ENCODE measurements at places on chromosomes 4 and X.

- DNase-seq: no peak
Observed at GRCh38 chr4:74754218-74754617, 40.1 kb downstream of the BTC start.

DNA sequence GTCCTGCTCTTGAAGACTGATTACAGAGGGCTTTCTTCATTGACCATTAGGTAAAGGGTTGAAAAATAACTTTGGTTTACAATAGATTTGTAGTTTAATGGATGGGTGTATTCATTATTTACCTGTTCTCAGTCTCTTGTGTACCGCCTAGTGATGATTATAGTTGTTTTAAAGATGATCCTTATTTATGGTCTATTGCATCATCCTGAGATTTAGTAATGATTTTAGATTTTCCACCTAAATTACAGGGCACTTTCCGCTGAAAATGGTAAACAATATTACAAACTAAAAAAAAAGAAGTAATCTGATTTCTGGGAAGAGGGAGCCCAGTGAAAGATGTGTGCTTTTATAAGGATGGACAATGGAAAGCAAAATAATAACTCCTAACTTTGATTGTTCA is 78.4 kb upstream of the TMEM33 start:
- DNase-seq: no peak

- no peak for DNase-seq
Observed at GRCh38 chr4:76476571-76476970, 41.5 kb downstream of the SHROOM3 start.

DNA sequence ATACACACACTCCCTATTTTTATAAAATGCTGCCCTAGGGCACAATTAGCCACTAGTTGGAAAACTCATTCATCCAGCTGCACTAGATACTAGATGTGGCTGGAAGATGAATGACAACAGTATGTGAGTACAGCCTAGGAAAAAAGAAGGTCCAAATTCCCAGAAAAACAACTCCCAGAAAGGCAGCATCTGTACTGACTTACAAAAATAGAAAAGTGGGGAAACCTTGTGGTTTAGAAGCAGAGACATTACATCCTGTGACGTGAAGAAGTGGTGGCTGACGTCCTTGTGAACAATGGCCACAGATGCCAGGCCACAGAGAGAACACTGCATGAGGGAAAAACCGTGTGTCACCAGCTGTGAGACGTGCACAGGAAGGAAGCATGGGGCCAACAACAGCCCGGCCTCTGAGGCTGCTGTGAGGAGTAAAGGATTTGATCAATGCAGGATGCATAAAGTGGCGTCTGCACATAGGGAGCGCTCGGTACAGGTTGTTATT is 81.2 kb downstream of the SPRY1 start:
- peak; percentile 22 for DNase-seq

- no peak for DNase-seq
Observed at GRCh38 chr4:98794565-98795205, 134.2 kb downstream of the EIF4E start.

DNA sequence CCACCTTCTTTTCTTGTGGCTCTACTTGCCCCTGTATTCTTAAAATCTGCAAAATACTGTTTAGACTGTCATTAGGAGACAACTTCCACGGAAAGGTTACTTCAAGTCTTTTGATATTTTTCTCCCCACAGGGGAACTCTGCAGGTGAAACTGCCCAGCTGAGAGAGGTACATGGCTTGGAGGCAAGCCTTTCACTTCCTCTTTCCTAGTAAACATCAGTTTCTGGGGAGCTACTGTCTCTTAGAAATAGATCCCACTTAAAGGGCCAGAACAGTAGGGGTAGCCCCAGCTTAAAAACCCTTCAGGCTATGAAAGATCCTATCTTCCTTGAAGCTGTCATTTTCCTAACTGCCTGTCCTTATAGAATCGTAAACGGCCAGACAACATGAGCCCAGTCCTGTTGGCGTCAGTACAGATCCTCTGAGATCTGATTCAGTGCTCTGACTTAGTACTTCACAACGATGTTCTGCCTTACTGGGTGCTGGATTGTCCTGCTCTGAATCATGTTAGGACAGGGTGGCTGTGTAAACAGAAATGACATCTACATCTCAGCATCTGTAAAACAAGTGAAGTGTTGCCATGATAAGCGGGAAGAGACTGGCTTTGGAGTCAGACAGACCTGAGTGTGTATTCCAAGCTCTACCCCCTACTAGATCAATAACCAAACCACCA is 102.1 kb downstream of the ITIH6 start:
- DNase-seq: no peak

- no peak for DNase-seq
Observed at GRCh38 chr4:16705341-16705740, 193.1 kb downstream of the LDB2 start.

- no peak for DNase-seq
Observed at GRCh38 chrX:9844936-9845577, 58.8 kb downstream of the SHROOM2 start.

GRCh38 chrX:29471829-29472228 is 743.5 kb upstream of the MAGEB2 start:
- no peak for DNase-seq

DNA sequence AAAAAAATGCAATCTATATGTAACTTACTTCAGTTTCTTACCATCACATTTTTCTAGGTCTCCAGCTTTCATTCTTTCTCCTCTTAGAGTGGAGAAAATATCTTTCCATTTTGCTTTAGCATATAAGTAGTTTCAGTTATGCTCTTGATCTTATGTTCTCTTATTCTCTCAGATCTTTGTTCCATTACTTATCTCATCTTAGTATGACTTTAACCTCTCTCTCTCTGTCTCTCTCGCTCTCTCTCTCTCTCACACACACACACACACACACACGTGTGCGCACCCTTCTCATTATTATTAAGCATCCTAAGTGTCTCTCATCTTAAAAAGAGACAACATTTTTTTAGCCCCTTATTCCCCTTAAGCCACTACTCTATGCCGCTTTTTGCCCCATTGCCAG is 92.8 kb downstream of the FAAH2 start:
- no peak for DNase-seq

DNA sequence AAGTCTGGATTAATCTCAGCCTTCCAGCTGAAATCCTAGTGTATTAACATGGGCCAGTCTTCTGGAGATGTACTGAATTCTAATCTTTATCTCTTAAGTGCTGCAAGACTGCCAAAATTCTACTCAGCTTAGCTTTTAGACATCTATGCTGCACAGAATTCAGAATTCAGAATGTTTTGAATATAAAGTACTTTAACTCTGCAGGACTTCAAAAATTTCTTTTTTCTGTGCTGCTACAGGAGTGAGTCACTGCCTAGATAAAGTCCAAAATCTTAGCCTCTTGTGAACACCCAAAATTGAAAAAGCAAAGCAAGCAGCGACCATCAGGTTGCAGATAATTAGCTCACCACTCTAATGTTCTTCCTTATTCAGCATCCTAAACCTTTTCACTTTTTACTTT is 1092.6 kb upstream of the PCDH10 start:
- no peak for DNase-seq

DNA sequence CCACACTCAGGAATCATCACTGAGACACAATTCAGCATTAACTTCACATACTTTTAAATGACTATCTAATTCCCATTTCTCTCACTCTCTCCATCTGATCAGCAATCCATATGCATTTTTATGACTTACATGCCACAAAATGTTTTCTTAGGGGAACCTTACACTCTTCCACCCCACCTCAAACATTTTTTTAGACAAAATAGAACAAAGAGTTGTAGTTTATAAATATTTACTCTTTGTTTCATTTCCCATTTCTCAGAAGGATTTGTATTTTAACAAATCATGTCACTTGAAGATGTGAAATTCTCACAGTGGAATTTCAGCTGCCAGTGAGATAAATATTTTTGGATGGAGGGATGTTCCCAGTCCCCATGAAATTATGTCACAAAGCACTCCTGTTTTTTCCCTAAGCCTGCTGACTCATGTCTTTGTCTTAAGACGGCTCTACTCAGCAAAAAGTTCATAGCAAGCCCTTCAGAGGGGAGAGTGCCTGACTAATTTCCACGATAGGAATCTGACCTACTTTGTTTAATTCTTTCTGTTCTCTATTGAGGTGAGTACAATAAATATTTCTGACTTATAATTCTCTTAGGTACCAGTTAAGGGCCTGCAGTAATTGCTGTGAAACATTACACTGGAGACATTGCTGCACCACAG is 257.7 kb downstream of the THOC2 start:
- DNase-seq: no peak

- DNase-seq: no peak
Observed at GRCh38 chr4:101339332-101339731, 8.0 kb downstream of the PPP3CA start.

- peak; percentile 39 for DNase-seq
Observed at GRCh38 chr4:8468746-8469535, 28.4 kb downstream of the TRMT44 start.

- no peak for DNase-seq
Observed at GRCh38 chr4:180790471-180790870, 1452.7 kb upstream of the TENM3 start.

- DNase-seq: no peak
Observed at GRCh38 chrX:121570072-121570841, 522.8 kb downstream of the GLUD2 start.

GRCh38 chr4:10639100-10639499 is 45.5 kb downstream of the CLNK start:
- no peak for DNase-seq

GRCh38 chr4:179415037-179415846 is 1973.0 kb upstream of the AGA start:
- DNase-seq: no peak

GRCh38 chrX:153592091-153592833 is 6.7 kb downstream of the CCNQ start:
- no peak for DNase-seq

- no peak for DNase-seq
Observed at GRCh38 chr4:165724786-165725185, 148.3 kb upstream of the TLL1 start.

DNA sequence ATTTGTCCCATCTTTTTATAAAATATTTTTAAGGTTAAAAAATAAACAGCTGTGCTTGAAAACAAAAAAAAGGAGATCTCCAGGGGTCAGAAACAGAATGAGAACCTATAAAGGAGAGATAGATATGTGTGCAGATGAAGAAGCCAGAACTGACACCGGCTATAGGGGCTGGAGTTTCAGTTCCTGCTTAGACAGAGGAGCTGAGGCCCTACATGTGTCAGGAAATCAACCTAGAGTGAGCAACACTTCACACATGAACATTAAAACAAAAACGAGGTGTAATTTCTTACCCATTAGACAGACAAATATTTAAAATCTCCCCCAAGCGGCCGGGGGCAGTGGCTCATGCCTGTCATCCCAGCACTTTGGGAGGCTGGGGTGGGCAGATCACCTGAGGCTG is 17.8 kb upstream of the HUWE1 start:
- no peak for DNase-seq

DNA sequence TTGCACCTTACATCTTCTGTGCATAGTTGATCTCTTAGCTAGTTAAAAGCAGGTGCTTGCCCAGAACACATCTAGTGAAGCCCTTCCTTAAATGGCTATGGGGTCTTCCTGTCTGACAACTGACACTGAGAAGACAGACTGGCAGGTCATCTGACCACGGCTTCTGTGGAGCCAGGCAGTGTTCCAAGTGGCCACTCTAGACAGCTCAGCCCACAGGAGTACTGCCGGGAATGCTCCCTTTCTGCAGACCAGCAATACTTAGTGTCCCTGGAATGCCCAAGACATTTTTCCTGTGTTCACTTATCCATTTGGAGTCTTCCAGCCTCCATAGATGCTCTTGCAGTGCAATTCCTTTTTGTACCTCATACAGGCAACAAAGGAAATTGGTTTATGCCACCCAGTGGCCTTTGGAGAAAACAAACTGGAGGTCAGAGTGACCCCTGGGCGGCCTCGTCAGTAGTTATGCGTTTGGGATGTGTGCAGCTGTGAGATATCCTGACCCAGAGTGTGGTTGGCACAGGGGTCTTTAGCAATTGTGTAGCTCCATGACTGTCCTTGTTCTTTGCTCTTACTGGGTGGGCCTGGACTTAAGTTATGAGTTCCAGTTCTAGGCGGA is 335.5 kb downstream of the ARHGAP10 start:
- DNase-seq: no peak

DNA sequence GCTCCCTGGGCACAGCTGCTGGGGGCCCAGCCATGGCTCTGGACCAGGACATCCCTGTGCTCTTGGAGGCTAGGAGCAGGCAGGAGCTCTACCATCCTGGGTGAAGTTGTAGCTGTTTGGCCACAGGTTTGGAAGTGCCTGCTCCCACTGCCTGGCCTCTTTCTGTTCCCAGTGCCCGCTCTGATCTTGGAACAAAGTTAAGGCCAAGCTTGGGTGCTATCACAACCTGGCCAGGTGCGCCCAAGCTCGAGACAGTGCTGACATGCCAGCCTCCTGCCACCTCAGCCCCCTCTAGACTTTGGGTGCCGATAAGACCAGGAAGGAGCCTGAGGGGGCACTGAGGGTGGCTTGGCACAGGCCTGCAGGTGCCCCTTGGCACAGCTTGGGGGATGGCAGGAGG is 686.1 kb upstream of the AADAT start:
- DNase-seq: no peak

DNA sequence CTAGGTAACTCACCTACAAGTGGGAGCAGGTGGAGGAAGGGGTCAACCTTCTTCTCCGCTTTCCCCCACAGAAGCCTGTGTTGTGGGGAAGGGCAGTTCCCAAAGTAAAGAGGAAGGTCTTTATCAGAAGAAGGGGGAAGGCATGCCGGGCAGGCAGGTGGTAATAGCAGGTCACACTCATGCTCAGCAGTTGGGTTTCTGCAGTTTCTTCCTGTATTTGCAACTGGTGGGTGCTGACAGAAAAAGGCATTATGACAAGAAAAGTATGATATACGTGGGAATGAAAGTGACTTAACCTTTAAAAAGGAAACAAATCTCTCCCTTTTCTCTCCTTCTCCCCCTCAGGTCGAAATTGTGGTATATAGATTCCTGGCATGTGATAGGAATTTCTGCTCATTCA is 3.7 kb downstream of the MTMR1 start:
- no peak for DNase-seq

DNA sequence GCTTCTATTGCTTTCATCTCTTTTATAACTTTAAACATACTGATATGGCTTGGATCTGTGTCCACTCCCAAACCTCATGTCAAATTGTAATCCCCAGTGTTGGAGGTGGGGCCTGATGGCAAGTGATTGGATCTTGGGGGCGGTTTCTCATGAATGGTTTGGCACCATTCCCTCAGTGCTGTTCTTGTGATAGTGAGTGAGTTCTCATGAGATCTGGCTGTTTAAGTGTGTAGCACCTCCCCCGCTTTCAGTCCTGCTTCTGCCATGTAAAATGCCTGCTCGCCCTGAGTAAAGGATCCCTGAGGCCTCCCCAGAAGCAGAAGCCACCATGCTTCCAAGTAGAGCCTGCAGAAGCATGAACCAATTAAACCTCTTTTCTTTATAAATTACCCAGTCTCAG is 17.7 kb downstream of the MND1 start:
- no peak for DNase-seq

DNA sequence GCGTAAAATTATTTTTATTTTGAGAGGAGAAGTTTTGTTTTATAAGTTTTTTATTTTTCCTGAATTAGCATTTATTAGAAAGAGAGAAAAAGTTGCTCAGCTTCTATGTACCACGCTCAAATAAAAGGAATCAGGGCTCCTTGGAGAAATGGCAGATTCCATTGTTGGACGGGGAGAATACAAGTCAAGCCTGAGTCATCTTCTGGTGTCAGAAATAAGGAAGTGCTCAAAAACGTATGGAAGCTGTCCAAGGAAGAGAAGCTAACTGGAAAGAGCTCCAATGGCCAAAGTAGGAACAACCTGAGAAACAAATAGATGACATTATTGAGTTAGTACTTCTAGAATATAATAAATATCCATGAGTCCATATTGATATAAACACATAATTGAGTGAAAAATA is 89.3 kb upstream of the NEIL3 start:
- no peak for DNase-seq

- no peak for DNase-seq
Observed at GRCh38 chr4:109010521-109010920, 247.7 kb upstream of the ETNPPL start.

Measured in activated T-cell treated with anti-CD3 and anti-CD28 coated beads for 1 hour (primary cell).